NCI-H1048 (cell line): ENCODE measurements at places on chromosomes 2 and 18.

DNA sequence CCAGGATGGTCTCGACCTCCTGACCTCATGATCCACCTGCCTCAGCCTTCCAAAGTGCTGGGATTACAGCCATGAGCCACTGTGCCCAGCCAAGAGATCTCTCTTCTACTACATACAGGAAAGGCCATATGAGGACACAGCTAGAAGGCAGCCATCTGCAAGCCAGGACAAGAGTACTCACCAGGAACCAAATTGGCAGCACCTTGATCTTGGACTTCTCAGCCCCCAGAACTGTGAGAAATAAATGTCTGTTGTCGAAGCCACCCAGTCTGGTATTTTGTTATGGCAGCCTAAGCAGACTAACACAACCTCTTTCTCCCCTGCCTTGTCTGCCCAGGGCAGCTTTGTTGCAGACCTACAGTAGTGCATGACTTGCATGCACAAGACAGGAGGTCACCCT, 211.3 kb upstream of the HAAO start:
- DNase-seq = no peak

GRCh38 chr18:56662502-56662901, 11.3 kb downstream of the WDR7 start:
- DNase-seq = no peak

GRCh38 chr18:50757358-50757757, 62.5 kb downstream of the MRO start:
- DNase-seq = no peak

DNA sequence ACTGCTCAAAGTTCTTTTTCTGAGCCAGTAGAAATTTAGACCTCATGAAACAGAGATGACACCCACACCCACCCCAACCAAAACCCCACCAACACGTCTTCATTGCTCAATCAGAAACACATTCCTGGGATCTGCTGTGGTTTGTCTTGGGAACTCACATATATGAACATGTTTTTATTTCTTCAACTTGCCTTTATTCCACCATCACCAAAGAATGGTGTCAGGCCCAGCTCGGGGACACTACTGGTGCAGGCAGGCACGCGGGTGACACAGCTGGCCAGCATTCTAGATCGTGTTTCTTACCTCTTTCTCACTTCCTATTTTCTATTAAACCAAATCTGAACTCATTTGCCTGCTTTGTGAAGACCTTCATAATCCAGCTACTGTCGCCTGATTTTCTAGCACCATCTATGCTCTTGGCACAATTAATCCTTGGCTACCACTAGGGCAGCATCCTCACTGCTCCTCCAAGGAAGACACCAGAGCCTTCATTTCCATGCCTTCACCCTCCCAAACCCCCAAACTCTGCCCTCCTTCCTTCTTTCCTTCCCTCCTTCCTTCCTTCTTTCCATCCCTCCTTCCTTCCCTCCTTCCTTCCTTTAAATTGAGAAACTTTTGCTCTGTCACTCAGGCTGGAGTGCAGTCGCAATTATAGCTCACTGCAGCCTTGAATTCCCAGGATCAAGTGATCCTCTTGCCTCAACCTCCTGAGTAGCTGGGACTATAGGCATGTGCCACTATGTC, 157.1 kb downstream of the BCL2 start:
- DNase-seq = no peak

DNA sequence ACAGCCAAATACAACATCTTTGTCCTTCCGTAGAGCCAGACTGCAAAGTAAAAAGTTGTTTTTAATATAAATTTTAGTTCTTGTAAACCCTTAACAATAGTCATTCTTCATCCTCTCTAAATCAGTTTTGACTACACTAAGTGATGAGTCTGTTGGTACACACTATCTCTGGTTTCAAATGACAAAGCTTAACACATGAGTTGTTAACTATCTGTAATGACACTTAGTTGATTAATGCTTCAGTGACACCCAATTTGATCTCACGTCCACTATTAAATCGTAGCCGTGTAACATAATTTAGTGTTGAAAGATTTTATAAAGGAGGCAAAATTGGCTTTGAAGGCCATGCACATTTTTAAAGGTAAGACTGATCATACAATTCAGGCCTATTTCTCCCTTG, 181.6 kb downstream of the ZNF521 start:
- DNase-seq = no peak

DNA sequence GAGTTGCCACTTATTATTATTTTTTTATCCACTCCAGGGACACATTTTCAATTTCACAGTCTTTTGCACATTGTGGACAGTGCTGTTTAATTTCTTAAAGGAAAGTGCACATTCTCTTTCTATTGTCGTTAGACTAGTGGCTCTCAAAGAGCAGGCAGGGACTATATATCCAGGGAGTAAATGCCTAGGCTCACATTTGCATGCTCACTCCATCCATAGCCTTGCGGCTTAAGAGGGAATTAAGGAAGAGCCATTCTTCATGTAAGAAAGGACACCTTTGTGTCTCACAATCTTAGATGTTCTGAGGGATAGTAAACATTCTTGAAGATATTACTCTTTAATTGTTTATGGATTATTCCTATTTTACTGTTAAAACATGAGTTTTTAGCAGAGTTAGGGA, 70.8 kb downstream of the FIGN start:
- no peak for DNase-seq

DNA sequence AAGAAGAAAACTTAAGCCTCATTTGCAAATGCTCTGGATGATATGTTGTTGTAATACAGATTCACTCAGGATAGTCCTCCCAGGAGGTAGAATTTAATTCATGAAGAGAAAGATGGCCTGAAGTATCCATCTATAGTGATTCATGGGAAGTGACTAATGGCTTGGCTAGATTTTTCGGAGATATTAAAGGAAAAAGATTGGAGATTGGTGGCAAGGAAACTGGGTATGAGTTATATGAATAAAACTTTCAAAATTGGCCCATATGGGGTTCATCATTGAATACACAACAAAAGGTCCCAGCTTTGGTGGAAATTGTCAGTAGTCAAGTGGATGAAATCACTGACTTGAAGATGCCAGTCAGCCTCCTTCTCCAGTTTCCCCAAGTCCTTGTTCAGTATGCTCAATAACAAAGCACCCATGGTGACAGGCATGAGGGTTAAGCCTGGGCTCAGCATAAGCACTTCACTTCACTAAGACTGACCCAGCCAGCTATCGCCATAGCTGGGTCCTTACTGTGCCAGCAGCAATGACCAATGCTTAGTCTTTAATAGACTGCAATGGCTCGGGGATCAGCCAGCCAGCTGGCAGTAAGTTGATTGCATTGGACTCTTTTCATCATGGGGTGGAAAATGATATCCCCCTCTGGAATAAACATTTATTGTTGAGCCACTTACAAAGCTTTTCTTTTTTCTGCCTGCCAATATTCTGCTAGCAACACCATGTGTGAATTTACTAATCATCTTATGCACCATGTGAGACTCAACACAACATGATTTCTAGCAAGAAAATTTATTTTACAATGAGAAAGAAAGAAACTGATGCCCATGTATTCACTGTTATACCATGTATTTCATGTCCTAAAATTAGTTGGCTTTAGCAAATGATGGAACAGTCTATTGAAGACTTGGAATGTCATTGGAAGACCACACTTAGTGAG, 176.6 kb upstream of the TACR1 start:
- no peak for DNase-seq

DNA sequence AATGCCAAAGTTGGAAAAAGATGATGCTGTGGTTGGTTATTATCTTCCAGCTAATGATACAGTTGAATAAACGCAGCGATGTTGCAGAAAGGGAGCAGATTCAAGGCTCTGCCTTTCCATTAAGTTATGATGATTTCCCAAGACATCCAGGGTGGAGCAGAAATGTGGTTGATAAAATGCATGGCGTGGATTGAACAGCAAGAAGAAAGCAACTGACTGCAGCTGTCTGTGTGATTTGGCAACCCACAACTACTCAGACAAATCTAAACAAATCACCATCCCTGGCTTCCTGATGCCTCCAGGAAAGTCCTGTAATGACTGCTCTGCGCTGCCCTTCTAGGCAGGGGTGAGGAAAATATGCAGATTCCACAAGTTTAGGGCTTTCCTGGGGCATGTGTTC, 166.3 kb downstream of the NRP2 start:
- no peak for DNase-seq

DNA sequence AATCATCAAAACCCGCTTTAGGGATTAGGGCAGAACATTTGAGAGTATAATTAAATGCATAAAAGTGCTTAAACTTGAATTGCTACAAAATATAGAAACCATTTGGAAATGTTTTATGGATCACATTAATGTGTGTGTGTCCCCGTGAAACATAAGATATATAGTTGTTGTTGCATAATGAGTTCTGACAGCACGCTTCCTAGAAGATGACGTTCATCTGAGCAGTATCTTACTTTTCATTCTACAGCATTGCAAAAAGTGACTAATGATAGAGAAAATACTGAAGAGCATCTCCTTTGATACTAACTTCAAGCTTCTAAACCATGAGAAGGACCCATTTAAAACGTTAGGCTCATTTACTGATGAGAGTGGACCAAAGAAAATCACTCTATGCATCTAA, 63.7 kb downstream of the SLC8A1 start:
- no peak for DNase-seq

DNA sequence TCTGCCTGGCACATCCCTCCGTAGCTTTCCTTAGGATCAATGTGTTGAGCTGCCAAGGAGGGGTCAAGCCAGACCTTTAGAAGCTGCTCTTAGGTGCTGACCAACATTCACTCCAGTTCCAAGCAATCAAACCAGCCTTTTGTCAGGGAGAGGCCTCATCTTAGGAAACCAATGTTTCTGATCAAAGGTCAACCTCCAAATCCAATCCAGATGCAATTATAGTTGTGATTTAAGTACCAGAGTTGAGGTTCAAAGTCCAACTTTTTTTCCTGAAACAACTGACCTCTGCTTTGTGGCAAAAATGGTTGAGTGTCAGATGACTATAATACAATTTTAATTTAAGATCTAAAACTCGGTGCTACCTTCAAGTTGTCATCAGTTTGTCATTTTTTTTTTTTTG, 303.4 kb downstream of the ALK start:
- DNase-seq = no peak

DNA sequence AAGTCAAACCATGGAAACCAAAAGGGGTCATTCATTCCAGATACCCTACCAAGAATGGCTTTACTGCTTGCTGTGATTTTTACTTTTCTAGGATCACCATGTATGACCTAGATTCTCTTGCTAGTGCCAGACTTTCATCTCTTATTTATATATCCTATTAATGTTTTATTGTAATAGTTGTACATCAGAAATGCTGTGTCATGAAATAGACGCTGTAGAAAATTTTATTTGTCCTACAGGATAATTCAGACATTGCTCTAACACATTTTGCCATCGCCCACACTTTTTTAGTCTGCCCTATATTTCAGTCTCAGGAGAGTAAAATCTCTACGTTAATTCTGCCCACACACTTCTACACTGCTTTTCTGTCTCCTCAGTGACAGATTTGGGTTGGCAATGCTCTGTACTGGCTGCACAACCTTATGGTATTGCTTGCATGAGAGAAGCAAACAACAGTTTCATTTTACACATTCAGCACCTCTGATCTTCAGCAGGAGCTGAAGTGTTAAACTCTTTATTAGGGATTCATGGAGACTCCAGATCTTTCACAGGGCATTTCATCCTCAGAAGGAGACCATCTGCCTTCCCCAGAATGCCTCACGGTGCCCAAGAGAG, 871.8 kb upstream of the CHAC2 start:
- no peak for DNase-seq

- DNase-seq = no peak
Observed at GRCh38 chr2:103898561-103898960, 955.4 kb upstream of the POU3F3 start.

DNA sequence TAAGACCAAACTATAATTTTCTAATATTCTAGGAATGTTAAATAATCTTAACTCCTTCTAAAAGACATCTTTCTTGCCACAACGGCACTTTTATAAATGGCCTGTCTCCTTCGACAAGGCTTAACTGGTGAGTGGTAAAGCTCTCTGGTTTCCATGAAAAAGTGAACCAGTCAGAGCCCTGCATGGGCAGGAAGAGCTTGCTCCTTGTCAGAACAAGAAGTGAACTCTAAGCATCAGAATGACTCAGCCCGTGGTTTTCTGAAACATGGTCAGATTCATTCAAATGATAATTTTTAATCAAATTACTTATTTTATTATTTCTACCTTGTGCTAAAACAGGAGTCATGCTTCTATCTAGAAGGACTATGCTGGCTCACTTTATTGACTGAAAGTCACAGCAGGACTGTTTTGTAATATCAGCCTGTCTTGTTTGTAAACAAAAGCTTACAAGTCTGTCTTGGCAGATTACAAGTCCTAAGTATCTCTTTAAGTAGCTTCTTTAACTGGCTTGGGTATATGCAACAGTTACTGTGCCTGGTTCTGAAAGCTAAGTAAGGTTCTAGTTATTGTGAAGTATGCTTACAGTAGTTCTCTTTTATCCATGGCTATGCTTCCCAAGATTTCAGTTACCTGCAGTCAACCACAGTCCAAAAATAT, 245.4 kb downstream of the NAPG start:
- no peak for DNase-seq

GRCh38 chr2:239283961-239284795, 116.6 kb downstream of the HDAC4 start:
- no peak for DNase-seq

DNA sequence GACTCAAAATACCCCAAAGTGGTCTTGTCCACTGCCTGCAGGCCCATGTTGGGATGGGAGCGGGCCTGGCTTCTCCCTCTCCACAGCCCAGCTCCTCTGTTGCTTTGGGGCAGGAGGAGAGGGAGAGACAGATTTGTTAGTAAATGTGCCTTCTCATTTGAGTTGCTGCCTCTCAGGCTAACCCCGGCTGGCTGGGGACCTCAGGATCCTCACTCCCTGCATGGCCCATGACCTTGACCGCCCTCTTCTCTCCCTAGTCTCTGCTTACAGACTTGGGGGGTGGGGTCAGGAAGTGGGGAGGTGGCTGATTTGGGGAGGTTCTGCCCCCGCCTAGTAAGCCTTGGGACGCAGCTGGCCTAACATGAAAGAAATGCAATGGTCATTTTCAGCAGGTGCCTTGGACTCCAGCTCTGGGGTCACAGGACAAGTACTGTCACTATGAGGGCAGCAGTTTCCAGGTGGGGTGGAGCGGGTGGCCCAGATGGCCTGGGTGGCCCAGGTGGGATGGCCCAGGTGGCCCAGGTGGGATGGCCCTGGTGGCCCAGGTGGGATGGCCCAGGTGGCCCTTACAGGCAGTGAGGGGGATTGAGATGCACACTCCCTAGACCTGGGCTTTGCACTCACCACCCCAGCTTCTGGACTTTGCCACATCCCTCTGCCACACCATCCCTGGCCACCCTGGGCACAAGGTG, 24.1 kb downstream of the HJURP start:
- DNase-seq = no peak

DNA sequence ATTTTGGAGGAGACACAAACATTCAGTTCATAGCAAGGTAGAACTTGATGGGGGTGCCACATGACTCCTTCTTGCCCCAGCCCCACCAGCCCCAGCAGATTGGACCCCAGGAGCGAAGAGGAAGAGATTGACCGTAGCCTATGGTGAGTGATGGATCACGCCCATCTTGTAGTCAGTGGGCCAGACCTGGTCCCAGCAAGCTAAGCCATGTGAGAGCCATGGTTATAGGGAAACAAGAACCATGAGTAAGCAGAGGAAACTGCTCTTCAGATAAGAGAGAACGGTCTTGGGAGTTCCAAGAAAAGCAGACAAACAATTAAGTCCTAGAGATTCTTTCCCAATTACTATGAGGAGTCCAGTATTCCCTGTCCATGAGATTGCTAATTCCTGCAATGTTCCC, 4.6 kb upstream of the TCF4 start:
- DNase-seq = no peak
